Activated B cell treated with CpG ODN at 0.5 μM for 24 hours (primary cell): ENCODE measurements at places on chromosomes 4 and X. TPM values are rescaled to one million over a fixed set of nuclear protein-coding genes. Genes with fewer than 3 reads are reported as not detected.

The PAGE2 gene
- not detected in 2 replicates for total RNA-seq

The FAT1 gene
- total RNA-seq = not detected in 2 replicates

- no peaks in the 10 kb centered on the region for H3K36me3 ChIP-seq
- H3K4me3 ChIP-seq = no peak overlapping the region
- DNase-seq = no peak
- H3K4me1 ChIP-seq = no peaks in the 10 kb centered on the region
- H3K27me3 ChIP-seq = no peaks in the 10 kb centered on the region
These were observed 36.9 kb upstream of the ATOH1 start for GRCh38 chr4:93791570-93792195.

DNA sequence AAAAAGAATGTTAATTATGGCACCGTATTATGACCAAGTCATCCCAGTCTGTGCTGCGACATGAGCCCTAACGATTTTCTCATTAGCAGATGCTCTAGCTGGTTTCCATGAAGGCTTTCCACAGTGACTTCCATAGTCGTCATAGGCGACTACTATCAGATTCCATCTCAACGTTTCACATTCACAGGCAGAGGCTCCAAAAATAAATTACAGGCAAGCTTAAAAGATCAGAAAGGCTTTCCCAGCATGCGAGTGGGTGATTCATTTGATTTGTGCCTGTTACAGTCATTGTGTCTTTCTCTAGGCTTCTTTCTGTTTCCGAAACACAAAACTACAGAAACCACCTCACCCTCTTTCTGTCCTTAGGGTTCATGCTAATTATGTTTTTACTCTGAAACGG is 43.2 kb downstream of the PALLD start:
- no peak overlapping the region for H3K4me3 ChIP-seq
- no peaks in the 10 kb centered on the region for H3K4me1 ChIP-seq
- no peak overlapping the region for H3K27ac ChIP-seq

The GPR78 gene
- not detected in 2 replicates for total RNA-seq
